NCI-H1436 treated with DMSO at 0.1 percent for 48 hours (cell line): ENCODE measurements at places on chromosomes 6 and 20.

DNA sequence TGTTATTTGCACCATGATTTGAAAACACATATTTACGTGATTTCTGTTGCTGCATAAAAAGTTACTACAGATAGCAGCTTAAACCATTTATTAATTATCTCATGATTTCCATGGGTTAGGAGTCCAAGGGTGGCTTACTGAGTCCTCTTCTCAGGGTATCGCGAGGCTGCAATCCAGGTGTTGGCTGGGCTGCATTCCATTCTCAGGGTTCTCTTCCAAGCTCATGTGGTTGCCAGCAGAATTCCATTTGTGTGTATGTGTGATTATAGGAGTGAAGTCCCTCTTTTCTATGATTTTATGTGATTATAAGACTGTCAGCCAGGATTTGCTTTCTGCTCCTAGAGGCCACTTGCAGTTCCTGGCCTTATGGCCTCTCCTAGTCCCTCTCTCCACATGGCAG is 135.1 kb downstream of the FAM83B start:
- DNase-seq = no peak

DNA sequence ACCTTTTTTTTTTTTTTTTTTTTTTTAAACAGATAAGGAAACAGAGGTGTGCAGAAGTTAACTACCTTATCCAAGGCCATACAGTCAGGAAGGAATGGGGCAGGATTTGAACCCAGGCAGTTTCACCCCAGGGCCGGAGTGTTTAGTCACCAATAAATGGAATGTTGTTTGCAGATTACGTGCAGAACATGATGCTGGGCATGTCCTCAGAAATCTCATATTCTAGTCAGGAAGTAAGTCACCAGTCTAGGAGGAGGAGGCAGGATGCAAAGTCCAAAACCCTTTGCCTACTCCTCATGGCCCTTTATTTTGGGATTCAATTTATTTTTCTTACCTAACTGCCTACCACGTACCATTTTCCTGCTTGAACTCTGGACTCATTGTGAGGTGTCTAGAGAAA is 57.1 kb upstream of the LRRC1 start:
- no peak for DNase-seq

DNA sequence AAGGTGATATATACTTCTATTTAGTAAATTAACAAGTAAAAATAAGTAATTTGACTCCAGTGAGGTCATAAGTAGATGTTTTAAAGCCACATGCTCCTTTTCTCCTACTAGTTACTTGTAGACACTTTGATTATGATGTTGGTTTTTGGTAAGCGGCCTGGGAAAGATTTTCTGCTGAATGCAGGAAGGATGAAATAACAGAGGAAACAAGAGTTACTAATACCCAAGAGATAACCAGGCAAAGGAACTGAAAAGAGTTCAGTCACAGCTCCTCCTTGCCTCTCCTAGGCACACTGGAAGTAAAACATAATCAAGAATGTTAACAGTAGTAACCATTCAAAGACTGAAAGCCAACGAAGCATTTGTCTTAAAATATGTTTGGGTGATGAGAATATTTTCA is 203.3 kb downstream of the RNGTT start:
- no peak for DNase-seq

- DNase-seq = no peak
These were observed 25.3 kb upstream of the POLR1H start for GRCh38 chr6:30035784-30036183.

DNA sequence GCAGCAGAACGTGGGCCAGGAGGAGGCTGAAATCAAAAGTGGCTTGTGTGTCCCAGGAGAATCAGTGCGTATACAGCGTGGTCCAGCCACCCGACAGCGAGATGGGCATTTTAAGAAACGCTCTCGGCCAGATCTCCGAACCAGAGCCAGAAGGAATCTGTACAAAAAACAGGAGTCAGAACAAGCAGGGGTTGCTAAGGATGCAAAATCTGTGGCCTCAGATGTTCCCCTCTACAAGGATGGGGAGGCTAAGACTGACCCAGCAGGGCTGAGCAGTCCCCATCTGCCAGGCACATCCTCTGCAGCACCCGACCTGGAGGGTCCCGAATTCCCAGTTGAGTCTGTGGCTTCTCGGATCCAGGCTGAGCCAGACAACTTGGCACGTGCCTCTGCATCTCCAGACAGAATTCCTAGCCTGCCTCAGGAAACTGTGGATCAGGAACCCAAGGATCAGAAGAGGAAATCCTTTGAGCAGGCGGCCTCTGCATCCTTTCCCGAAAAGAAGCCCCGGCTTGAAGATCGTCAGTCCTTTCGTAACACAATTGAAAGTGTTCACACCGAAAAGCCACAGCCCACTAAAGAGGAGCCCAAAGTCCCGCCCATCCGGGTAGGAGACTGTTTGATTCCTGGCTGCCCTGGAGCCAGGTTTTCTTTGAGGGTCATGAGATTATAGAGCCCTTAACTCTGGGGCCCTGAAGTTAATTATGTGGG is 75.3 kb downstream of the ASXL1 start:
- DNase-seq = no peak

DNA sequence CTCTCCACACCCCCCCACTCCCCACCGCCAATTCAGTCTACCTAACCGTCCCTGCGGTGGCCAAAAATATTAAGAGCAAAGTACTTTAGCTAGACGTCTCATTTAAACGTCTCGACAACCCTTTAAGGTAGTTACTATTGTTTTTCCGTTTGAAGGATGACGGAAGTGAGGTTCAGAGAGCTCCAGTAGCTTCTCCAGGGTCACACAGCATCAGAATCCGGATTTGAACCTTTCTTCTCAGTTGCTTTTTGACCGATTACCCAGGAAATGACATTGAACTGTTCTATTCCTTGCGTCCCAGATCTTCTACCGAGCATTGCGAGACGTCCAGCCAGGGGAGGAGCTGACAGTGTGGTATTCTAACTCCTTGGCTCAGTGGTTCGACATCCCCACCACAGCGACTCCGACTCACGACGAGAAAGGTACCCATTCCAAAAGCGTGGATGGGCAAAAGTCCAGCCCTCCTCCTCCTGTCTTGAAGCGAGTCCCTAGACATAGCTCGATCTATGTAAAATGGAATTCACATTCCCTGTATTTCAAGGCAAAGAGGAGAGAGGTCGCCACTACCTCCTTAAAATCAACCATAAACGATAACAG is 2.4 kb downstream of the PRDM13 start:
- no peak for DNase-seq

GRCh38 chr6:83057705-83058321 is 7.8 kb downstream of the UBE3D start:
- no peak for DNase-seq

DNA sequence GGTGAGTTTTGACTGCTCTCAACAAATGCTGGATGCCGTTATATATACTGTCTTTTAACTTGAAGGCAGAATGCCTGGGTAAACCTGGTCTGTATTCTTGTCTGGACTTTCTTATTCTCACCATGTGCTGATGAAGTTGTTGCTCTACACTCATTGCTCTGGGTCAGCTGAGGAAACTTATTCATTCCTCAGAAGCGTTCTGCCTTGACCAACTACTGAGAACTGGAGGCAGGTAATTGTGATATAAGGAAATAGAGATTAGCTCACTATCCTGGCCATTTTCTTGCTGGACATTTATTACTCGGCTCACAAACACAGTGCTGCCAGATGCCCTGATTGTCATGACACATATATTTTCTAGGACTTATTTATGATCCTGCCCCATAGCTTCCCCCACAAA is 103.6 kb downstream of the DNAH8 start:
- no peak for DNase-seq

DNA sequence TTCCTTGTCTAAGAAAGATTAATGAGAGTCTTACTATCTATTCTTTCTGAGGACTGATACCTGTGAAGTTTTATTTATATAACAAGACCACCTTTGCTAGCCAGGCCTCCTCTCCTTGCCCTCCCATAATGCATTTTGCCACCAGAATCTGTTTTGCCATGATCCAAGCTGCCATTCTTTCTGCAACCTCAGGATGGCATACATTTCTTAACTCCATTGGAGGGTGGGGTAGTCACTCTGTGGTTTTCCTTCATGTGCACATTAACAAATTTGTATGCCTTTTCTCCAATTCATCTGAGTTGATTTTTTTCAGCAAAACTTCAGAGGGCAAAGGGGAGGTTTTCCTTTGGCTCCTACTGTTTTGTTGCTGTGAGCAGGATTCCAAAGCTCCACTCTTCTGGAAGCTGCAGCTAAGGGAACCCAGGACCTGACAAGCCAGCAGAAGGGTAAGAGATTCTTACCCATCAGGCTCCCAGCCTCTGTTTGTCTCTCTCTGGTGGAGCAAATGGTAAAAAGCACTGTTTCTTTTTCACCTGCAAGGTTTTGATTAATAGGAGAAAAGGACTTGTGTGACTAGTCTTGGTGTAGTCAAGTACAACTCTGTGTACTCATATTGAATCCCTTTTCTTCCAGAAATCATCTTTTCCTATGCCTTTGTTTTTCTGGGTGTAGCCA is 26.2 kb upstream of the ENPP4 start:
- DNase-seq = no peak
